Esophagus squamous epithelium (tissue), 5 donors: ENCODE measurements at places on chromosomes 6 and 20.
A peak's percentile ranks its signal among the peaks of the same experiment; 100 is the strongest.

GRCh38 chr20:43459022-43459942 is 1.6 kb downstream of the SRSF6 start:
- peaks cover 12% of the 10 kb centered on the region for H3K4me1 ChIP-seq
- H3K27me3 ChIP-seq = peaks cover 11% of the 10 kb centered on the region
- peak overlapping the region; percentile 99 for H3K27ac ChIP-seq
- peaks cover 6% of the 10 kb centered on the region for H3K36me3 ChIP-seq
- no peak for DNase-seq
- H3K4me3 ChIP-seq = peak overlapping the region; percentile 93

- no peaks in the 10 kb centered on the region for H3K4me1 ChIP-seq
- no peaks in the 10 kb centered on the region for H3K36me3 ChIP-seq
- DNase-seq = no peak
- H3K27ac ChIP-seq = no peak overlapping the region
- no peaks in the 10 kb centered on the region for H3K27me3 ChIP-seq
These were observed 17.7 kb downstream of the CST8 start for GRCh38 chr20:23508449-23509229.

DNA sequence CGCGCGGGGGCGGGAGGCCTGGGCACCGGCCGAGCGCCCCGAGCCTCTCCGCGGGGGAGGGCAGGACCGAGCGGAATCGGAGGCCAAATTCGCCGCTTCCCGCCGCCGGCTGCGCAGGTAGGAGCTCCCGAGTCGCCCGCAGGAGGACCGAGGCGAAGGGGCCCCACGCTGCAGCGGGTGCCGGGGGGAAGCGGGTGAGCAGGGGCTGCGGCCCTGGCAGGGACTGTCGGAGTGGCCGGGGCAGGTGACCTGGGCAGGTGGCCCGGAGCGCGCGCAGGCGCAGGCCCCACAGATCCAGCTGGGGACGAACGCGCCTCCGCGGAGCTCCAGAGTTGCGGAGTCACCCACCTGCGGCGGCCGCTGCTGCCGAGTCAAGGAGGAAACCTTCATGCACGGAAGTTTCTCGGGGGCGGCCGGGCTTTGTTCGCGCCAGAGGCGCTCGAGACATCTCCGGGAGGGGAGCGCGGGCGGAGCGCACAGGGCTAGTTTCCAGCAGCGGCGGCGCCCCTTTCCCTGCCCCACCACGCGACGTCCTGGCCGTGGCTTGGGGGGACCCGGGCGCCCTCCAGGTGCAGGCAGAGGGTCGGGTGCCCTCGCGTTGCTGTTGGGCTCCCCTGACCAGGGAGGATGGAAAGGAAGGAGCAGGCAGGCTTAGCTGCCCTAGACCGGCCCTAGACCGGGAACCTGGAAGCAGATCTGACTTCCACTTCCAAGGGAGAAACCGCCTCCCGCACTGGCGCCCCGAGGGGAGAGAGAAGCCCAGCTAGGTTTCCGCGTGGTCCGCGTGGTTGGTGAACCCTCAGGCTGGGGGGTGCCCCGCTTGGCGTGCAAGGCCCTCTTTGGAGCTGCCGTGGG is 590 bp downstream of the SLCO4A1 start:
- peaks cover 58% of the 10 kb centered on the region for H3K4me1 ChIP-seq
- DNase-seq = no peak
- peak overlapping the region; percentile 78 for H3K4me3 ChIP-seq
- H3K27me3 ChIP-seq = no peaks in the 10 kb centered on the region

DNA sequence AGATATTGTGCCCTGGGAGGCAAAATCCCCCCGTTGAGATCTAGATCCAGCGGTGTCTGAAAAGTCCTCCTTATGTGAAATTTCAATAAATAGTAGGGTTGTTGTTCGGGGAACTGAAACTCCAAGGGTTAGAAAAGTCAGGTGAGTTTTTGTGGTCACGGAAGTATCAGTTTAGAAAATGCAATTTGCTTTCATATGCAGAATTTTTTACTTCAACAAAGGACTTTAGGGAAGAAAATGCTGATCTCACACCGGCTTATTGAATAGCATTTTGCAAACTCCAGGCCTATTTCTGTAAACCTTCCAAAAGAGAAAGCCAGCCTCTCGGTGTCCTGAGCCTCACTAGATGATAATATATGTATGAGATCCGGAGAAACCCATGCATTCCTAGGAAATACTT is 254.7 kb downstream of the TSHZ2 start:
- H3K27me3 ChIP-seq = no peaks in the 10 kb centered on the region
- H3K4me3 ChIP-seq = no peak overlapping the region
- no peak overlapping the region for H3K27ac ChIP-seq
- DNase-seq = no peak

GRCh38 chr6:42417641-42418112 is 34.0 kb downstream of the TRERF1 start:
- peaks cover 6% of the 10 kb centered on the region for H3K4me1 ChIP-seq
- peaks cover 1% of the 10 kb centered on the region for H3K36me3 ChIP-seq
- DNase-seq = no peak
- no peaks in the 10 kb centered on the region for H3K27me3 ChIP-seq
- H3K27ac ChIP-seq = no peak overlapping the region

DNA sequence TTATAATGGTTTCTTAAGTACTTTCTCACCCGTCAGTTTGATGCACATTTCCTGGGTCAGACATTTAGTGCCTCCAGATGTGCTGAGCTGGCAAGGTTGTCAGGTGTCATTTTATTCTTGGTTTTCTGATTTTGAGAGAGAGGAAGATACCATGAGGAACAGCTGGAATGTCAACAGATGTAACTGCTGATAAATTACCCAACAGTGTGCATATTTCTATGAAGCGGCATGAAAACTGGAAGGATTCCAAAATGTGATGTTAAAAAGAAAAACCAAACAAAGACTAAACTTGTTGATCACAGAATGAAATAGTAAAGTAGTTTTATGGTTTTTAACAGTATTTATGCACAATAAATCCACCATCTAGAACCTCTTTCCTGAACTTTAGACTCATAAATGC is 447.3 kb downstream of the HDGFL1 start:
- H3K27me3 ChIP-seq = no peaks in the 10 kb centered on the region
- H3K4me3 ChIP-seq = no peak overlapping the region
- no peaks in the 10 kb centered on the region for H3K4me1 ChIP-seq
- no peak for DNase-seq
- no peaks in the 10 kb centered on the region for H3K36me3 ChIP-seq

DNA sequence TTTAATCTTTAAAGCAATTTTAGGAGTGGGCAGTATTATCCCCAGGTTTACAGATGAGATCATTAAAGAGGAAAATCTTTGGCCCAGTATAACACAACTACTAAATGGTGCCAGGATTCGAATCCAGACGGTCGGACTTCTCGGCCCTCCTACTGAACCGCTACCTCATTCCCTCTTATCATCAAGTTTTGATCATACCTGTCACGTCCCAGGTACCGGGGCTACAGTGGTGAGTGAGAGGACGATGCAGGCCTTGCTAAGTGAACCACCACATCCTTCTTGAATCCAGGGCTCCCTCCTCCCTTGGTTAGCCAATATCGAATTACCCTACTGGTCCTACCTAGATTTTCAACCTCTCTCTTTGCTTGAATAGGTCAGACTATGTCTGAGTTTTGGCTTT is 78.1 kb upstream of the PBOV1 start:
- DNase-seq = no peak
- no peak overlapping the region for H3K27ac ChIP-seq
- no peaks in the 10 kb centered on the region for H3K36me3 ChIP-seq
- no peak overlapping the region for H3K4me3 ChIP-seq
- no peaks in the 10 kb centered on the region for H3K27me3 ChIP-seq
- H3K4me1 ChIP-seq = no peaks in the 10 kb centered on the region

DNA sequence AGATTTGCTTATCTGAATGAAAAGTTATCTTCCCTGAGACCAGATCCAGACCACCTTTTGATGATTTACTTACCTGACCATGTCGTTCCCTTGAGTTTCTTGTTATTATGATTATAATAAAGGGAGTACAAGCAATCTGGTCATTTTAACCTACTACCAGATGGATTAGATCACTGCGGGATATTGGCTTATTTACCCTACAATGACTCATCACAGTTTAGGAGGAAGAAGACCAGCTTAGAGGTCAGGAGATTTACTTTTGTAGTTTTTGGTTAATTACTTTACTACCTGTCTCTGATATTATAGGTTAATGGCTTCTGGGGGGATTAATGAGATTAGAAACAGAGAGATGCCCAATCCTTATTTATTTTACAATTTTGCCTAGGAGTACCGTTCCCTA is 10.7 kb downstream of the PKIB start:
- H3K36me3 ChIP-seq = no peaks in the 10 kb centered on the region
- DNase-seq = no peak
- no peak overlapping the region for H3K4me3 ChIP-seq
- no peak overlapping the region for H3K27ac ChIP-seq
- H3K4me1 ChIP-seq = no peaks in the 10 kb centered on the region

GRCh38 chr6:35216851-35217811 is 3.4 kb downstream of the SCUBE3 start:
- no peaks in the 10 kb centered on the region for H3K36me3 ChIP-seq
- no peak overlapping the region for H3K4me3 ChIP-seq
- H3K27ac ChIP-seq = no peak overlapping the region
- H3K27me3 ChIP-seq = peaks cover 8% of the 10 kb centered on the region
